ENCODE measurements at places on chromosomes 12 and 14.

GRCh38 chr14:98893675-98894074 lies 378.3 kb downstream of the BCL11B start:
- no peak for DNase-seq

DNA sequence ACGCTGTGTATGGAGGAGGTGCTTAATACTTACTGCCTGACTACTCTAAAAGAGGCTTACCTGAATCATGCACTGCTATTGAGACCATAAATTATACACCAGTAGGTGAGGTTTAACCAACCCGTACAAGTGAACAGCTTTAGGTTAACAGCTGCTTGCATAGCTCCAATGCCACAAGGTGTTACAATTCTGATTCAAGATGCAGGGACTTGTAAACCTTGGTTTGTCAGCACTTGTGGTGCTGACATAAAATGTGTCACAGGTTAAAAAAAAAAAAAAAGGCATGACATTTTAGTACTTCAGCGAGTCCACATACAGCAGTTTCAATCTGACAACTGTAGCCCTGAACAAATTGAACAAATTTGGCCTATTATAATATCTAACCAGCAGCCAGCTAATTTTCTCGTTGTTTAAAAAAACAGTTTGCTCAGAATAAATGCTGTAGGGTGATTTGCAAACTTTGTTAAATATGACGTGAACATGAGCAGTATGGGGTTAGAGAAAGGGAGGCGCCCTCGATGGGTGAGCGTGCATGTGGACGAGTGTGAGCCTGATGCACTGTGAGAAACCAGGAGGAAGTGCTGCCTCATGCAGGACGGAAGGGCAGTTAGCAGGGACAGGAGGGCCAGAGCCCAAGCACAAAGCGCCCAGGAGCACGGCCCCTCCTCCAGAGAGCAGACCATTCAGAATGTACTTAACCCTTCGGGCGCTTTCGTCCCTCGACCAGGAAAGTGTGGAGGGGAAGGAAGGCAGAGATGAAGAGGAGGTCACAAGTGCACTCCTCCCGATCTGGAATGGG lies 44.7 kb downstream of the TCHP start:
- no peak for DNase-seq

DNA sequence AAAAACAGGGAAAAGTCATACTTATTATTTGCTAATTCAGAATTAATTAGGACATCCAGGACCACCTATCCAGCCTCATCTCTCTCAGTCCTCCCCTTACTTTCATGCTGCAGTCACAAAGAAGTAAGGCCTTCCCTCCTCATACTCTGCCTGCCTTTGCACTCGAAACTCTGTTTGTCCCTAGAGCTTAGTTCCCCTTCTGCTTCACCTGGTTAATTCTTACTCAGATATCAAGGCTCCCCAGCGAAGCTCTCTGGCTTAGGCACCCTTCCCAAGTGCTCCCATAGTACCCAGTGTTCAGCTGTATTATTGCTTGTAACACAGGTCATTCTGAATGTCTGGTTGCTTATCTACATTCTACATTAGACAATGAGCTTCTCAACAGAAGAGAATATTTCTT lies 81.3 kb downstream of the ERGIC2 start:
- no peak for DNase-seq

DNA sequence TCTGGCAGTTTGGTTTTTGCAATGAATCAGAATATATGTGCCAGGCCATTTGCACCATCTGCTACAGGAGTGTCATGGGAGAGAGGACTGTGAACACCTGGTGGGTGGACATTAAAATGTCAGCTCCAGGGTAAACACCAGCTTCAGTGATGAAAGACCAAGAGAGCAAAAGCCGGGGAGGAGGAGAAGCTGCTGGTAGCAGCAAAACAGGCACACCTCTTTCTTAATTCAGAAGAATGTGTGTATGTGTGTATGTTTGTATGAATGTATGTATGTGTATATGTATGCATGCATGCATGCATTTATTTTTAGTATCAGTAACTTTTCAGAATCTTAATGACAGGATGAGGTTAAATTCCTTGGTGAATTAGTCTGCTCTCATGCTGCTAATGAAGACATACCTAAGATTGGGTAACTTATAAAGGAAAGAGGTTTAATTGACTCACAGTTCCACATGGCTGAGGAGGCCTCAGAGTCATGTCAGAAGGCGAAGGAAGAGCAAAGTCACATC lies 357.4 kb upstream of the PRICKLE1 start:
- no peak for DNase-seq

GRCh38 chr12:61750604-61751003 lies 509.6 kb upstream of the USP15 start:
- no peak for DNase-seq

DNA sequence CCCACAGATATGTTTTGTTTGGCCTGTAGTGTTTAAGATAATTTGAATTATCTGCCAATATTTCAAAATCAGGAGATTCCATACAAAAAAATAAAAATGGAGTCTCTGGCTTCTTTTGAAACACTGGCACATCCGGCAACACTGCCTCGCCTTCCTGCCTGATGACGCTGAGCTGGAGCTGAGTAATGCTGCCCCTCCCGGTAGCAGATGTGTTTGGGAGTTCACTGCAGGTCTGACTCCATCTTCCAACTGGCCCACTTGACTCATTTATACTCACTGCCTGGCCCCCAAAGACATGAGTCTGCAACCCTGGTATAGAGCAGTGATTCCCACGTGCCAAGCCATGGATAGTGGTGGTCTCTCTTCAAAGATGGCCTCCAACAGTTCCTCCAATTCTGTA lies 7.4 kb downstream of the CIT start:
- DNase-seq, result no peak

- no peak for DNase-seq
Observed at GRCh38 chr14:104919993-104920315, 4.7 kb upstream of the PLD4 start.

DNA sequence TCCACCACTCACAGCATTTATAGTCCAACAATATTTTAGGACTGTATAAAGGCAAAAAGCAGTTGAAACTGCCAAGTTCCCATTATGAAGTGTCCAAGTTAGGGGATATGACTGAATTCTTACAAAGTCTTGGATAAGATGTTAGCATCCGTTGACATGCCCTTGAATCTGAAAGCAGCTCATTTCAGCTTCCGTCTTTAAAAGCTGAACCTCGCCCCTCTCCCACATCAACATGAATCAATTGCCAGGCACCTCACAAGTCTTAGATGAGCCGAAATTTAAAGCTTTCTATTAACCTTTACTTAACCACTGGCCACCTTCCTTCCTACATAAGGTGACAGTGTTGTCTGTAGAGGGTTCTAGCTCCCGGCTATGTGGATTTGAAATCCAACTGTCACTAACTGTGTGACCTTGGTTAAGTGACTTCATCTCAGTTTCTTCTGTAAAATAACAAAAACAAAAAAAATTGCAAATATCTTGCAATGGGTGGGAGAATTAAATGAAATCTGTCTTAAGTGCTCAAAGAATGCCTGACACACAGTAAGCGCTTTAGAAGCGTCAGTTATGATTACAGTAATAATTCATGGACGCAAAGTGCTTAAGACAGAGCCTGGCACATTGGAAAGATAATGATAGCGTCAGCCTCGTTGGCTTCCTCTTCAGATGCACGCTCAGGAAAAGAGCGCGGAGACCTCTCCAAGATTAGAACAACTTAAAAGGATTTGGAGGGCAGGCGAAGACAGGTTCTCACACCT lies 1.2 kb downstream of the PPP1CC start:
- no peak for DNase-seq

- DNase-seq, result no peak
Observed at GRCh38 chr12:67910360-67911274, 78.6 kb upstream of the IFNG-AS1 start.

- no peak for DNase-seq
Observed at GRCh38 chr12:83179999-83180398, 493.3 kb downstream of the TMTC2 start.

Measured in stimulated activated naive CD8-positive, alpha-beta T cell treated with anti-CD3 and anti-CD28 coated beads, Interleukin-15, Interleukin-2, amounts not matched to agents 100 U/mL and 50 U/mL, for 24 hours (primary cell).